ENCODE measurements at places on chromosomes 2 and 18.

GRCh38 chr2:230869914-230870543 is 5.3 kb downstream of the ITM2C start:
- no peak for DNase-seq

- DNase-seq: peak; percentile 48
Observed at GRCh38 chr18:68721681-68722583, 7.0 kb upstream of the TMX3 start.

DNA sequence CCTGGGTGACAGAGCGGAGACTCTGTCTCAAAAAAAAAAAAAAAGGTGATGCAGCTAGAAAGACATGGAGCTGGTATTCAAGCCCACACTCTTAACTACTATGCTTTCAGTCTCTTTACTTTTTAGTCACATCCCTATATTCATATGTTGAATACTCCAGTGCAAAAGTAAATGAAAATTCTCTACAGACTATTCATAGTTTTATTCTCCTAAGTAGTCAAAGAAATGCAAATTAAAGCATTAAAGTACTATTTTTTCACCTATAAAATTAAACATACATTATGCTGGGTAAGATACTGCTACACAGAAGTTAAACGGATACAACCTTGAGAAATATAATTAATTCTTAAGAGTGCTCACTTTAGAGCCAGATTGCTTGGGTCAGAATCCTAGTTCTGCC is 7.6 kb downstream of the CUL3 start:
- DNase-seq: no peak

GRCh38 chr2:225008935-225009334 is 33.3 kb downstream of the DOCK10 start:
- DNase-seq: no peak

GRCh38 chr2:213766062-213766461 is 481.8 kb downstream of the SPAG16 start:
- no peak for DNase-seq

- no peak for DNase-seq
Observed at GRCh38 chr2:98517636-98518035, 73.0 kb downstream of the INPP4A start.

- DNase-seq: no peak
Observed at GRCh38 chr2:154130821-154131220, 259.1 kb downstream of the GALNT13 start.

DNA sequence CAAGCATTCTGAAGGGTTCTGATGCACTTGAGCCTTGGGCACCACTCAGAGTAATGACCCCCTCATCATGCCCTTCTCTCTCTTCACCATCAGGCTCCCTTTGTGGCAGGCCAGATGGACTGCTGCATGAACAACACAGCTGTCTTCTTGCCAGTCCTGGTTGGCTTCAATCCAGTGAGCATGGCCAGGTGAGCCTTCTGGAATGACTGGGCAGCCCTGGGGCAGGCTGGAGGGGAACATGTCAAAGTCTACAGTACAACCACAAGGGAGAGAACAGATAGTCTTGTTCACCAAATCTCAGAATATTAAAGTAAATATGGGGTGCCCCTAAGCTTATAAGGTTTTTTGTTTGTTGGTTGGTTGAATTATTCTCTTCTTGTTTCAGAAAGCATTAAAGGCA is 4.4 kb downstream of the GCKR start:
- no peak for DNase-seq

DNA sequence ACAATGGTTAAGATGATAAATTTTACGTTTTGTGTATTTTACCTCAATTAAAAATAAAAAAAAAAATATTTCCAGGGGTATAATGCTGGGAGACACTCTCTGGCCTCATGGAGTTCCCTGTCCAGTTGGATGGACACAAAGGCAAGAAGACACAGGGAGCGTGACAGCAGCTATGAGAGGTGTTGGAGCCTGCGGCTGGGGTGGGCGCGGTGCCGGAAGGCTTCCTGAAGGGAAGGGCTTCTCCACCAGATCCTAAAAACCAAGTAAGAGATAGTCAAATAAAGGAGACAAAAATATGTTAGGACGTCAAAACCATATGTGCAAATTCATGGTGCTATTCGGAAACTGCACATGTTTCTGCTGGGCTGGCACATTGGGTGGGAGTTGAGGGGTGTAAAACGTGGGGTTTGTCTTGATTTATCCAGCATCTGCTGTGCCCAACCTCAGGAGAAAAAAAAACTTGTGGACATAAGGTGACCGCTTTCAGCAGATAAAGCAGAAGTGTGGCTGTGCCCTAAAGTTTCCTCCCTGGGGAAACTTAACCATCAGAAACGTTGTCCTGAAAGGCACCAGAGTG is 467.6 kb downstream of the RNF144A start:
- DNase-seq: no peak

- peak; percentile 60 for DNase-seq
Observed at GRCh38 chr2:218979846-218980734, 4.9 kb downstream of the FEV start.

- DNase-seq: no peak
Observed at GRCh38 chr2:134796373-134796772, 42.0 kb upstream of the ACMSD start.

- no peak for DNase-seq
Observed at GRCh38 chr2:11764359-11764758, 17.9 kb downstream of the LPIN1 start.

DNA sequence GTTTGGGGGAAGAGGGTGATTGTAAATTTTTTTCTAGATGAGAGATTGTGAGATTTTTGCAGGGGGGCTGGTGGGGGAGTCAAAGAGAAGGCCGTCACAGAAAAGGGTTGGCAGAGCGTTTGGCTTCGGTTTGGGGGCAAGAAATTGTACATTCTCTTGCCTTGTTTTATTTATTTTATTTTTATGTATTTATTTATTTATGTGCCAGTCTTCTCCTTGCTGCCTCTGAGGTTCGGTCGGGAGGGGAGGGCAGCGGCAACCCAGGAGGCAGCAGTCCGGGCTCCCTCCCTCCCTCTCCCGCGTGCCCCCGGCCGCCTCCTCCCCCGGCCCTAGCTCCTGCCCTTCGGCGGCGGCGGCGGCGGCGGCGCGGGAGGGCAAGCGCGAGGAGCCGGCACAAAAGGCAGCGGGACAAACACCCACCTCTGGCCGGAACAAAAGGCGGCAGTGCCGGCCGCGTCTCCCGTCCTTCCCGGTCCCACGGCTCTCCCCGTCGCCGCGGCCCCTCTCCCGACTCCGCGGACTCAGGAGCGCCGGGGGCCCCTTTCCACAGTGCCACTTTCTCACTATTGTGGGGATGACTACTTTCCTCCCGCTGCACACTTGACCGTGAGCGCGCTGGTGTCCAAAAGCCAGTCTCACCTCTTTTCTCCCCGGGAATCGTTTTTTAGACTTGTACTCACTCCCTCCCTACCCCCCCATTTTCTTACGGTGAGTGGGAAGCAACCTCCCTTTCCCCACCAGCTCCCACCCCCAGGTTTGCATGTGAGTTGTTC is 1.2 kb downstream of the BCL11A start:
- no peak for DNase-seq

DNA sequence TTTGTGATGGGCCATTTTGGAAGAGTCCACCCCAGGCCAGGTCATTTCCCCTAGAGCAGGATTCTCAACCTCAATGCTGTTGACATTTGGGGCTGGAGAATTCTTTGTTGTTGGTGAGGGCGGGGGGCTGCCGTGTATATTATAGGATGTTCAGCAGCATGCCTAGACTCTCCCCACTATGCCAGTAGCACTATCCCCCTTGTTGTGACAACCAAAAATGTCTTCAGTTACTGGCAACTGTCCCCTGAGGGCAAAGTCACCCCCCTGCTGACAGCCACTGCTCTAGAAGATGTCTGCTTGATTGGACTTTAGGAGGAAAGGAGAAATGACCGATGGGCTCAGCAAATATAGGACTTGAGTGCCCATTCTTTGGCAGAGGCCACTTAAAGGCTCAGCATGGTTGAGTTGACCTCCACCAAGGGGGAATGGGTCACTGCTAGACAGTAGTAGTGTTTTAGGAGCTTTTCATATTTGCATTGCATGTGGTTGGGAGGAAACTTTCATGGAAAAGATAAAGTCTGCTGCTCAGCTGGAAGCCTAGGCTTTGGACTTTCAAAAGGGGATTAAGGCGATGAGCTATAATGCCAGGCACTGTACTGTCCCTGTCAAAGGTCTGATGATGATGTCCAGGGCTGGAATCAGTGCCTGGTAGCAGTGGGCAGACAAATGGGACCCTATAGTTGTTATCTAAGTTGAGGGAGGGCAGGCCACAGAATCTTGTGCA is 61.1 kb upstream of the MCFD2 start:
- peak; percentile 33 for DNase-seq

- no peak for DNase-seq
Observed at GRCh38 chr2:81703831-81704230, 1399.3 kb upstream of the LRRTM1 start.

- DNase-seq: no peak
Observed at GRCh38 chr2:120783969-120784372, 48.3 kb downstream of the GLI2 start.

DNA sequence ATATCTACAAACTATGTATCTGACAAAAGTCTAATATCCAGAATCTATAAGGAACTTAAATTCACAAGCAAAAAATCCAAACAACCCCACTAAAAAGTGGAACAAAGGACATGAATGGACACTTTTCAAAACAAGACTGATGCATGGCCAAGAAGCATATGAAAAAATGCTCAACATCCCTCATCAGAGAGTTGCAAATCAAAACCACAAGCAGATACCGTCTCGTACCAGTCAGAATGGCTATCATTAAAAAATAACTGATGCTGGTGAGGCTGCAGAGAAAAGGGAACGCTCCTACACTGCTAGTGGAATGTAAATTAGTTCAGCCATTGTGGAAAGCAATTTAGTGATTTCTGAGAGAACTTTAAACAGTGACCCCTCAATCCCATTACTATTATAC is 56.5 kb downstream of the CCBE1 start:
- DNase-seq: peak; percentile 82

GRCh38 chr2:168802859-168803725 is 655 bp downstream of the NOSTRIN start:
- no peak for DNase-seq

- DNase-seq: peak; percentile 91
Observed at GRCh38 chr2:39568561-39569006, 97.1 kb upstream of the TMEM178A start.

- DNase-seq: peak; percentile 75
Observed at GRCh38 chr2:201233192-201233811, 27.0 kb upstream of the CASP8 start.

GRCh38 chr2:24461685-24462084 is 29.4 kb upstream of the NCOA1 start:
- DNase-seq: peak; percentile 15

DNA sequence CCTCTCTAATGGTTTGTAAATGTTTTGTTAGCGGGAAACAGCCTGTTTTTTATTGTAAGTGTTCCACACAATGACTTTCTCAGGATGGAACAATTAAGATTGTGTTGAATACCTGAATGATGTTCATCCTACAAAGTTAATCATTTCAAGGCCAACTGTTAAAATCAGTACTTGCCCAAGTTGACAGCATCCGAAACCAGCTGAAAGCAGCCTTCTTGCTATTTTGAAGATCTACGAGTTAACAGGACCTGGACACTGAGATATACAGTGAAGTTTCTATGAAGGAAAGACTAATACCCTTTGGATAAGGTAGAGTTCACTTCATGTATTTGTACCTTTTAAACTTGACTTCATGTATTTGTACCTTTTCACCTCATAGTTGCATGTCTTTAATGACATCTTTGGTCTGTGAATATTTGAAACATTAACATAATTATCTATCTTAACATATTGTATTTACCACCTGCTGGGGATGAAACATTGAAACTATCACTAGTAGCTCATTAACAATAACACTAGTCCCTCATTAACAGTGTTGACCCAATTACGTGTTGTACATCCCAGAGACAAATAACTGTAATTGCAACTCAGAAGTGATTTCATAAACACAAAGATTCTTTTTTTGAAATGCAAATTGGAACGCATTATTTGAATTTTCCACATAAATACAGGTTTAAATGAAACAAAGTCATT is 556.0 kb upstream of the MEX3C start:
- DNase-seq: no peak

- peak; percentile 70 for DNase-seq
Observed at GRCh38 chr2:101205521-101206479, 46.9 kb upstream of the CNOT11 start.

GRCh38 chr18:36338403-36338933 is 41.0 kb downstream of the FHOD3 start:
- DNase-seq: no peak

DNA sequence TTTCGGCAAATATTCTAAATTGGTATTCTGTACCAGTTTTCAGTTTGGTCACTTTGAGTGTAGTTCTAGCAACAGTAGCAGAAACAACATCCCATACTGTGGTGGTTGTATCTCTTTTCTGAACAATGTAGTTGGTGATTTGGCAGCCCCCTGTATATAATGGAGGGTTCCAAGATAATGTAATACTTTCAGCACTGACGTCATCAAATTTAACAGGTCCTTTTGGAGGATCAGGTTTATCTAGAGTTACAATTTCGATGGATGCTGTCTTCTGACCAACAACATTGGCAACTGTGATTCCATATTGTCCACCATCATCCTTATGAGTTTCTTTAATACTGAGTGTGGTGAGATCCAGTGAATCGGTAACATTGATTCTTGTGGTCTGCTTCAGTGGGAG is 88.0 kb downstream of the PLEKHA3 start:
- no peak for DNase-seq

DNA sequence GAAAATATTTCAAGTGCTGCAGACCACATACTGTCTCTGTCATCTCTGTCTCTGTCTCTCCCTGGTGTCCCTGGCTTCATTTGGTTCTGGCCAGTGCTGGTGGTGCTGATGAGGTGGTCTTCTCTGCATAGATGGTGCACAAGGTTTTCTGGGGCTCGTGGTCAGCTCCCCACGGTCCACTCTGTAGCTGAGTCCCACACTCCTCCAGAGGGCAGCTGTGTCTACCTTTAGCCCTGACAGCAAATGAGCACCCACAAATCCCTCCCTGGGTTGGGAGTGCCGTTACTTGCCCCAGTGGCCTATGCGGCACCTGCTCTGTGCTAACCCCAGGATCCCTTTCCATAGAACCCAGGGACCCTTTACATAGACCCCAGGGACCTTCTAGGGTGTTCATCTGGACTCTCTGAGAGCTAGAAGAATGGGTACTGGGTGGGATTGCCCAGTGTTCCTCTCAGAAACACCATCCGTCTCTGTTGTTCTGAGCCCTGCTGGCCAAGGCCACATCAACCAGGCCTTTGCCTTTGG is 129.3 kb downstream of the CAPN13 start:
- DNase-seq: no peak

- DNase-seq: no peak
Observed at GRCh38 chr2:197158591-197159550, 151.7 kb downstream of the ANKRD44 start.

DNA sequence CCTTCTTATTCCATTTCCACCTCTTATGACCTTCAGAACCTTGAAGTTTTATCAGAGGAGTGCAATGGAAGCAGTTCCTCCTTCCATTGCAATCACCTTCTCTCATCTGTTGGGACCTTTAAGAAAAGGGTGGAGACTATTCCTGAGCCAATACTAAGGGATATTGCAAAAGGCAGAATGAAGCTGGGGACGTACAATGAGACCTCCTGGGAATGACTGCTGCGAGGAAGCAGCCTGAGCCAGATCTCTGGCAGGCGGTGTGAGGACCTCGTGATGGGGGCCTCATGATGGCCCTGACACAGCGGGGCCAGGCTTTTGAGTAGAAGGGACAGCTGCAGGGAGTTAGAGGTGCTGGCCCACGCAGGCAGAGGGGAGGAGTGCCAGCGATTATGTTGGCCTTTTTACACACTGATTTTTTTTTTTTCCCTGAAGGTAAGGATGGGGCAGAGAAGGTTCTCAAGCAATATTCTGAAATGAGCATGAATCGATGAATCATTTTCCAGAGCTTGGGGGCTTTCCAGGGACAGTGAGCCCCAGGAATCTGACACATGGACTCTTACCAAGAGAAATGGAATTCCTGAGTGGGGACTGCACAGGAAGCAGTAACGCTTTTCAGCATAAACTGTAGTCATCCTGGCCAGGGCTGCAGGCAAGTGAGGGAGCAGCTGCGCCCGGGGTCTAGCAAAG is 40.0 kb upstream of the LAPTM4A start:
- DNase-seq: peak; percentile 48
